ENCODE measurements at places on chromosomes 3 and 15.

DNA sequence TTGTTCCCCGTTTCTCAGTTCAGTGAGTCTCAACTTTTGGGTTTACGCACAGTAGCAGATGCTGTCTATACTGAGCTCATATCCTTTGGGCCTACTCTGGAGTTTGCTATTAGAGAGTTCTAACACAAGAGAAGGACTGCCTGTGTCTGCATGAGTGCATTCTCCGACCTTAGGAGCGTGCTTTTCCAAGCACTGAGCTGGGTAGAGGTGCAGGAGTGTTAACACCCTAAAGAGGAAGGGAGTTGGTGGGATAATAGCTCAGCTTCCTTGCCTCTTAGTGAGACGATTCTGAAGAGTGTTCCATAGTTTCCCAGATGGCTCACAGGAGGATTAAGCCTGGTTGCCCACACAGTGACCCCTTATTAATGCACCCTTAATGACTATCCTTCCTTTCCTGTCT lies 6.9 kb upstream of the OXSR1 start:
- DNase-seq, result no peak

- peak; percentile 34 for DNase-seq
Observed at GRCh38 chr3:56762718-56763117, 39.0 kb downstream of the ARHGEF3 start.

GRCh38 chr15:32840507-32841245 lies 122.9 kb downstream of the GREM1 start:
- DNase-seq, result no peak

DNA sequence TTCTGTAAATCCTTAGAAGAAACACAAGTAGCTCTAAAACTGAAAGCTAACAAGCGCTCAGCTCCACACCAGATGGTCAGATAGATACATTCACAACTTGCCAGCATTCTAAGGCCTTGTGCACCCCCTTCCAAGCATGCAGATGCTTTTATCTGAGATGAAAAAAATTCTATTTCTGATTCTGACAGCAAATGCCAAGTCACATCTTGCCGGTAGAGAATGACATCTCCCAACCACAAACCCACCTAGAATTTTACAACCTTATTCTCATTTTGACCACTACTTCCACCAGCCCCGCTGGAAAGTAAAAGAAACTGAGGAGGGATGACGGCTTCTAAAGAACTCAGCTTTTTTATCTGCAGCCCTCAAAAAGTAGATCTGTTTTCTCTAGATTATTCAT lies 57.7 kb downstream of the SUMF1 start:
- peak; percentile 94 for DNase-seq

GRCh38 chr15:79091204-79091867 lies 756 bp upstream of the RASGRF1 start:
- DNase-seq, result peak; percentile 9

DNA sequence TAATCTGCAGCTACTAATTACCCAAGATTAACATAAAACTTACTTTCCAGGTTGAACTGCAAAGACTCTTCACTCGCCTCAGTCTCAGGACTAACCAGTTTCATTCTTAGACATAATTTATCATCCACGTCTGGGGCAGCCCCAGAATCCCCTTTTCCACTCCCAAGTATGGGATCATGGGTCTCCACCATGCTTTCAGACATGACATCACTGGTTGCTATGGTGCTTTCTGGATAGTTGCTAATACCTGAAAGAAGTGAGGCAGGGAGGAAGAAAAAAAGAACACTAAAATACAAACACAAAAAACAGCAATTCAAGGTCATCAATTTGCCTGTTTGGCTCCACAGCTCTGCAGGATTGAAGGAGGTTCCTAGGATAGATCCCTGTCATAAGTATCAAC lies 46.6 kb downstream of the TP53BP1 start:
- no peak for DNase-seq

GRCh38 chr3:62632510-62633294 lies 242.5 kb downstream of the CADPS start:
- no peak for DNase-seq
